ENCODE measurements at places on chromosomes 16 and 17. TPM values are rescaled to one million over a fixed set of nuclear protein-coding genes. Genes with fewer than 3 reads are reported as not detected.

DNA sequence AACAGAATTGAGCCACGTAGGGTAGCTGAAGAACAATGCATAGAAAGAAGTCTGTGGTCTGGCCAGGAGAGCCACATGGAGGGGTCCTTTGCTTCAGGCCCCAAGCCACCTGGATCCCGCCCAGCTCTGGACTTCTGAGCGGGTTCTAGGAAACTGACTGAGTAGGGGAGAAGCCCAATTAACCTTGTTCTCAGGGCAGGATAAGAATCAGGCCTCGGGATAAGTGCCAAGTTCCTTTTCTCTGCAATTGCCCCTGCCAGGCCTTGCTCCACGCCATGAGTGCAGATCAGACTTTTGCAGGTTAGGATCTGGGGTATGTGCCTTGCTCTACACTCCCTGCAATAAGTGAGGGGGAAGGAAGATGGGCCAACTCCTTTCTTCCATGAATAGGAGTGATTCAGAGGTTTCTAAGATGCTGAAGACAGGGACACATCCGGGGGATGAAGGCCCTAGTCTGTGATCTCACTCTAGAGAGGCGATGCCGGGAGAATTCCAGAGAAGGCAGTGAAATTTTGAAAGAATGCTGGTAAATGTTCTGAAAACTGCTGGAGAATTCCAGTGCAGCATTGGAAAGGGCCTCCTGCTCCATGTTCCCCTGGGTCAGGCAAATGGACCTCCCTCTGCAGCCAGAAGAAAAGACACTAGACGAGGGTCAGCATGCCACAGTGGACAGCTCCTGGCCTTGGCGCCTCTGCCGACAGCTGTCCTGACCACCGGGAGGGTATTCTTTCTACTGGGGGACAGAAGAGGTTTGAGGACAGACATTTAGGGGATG, 5.8 kb downstream of the NEUROD2 start:
- no peak for DNase-seq
- no peaks in the 10 kb centered on the region for H3K36me3 ChIP-seq
- no peak overlapping the region for H3K4me3 ChIP-seq
- H3K27ac ChIP-seq = no peak overlapping the region
- peaks cover 15% of the 10 kb centered on the region for H3K4me1 ChIP-seq
- peaks cover 43% of the 10 kb centered on the region for H3K27me3 ChIP-seq

GRCh38 chr16:83305092-83305491, 502.7 kb upstream of the HSBP1 start:
- H3K27ac ChIP-seq = no peak overlapping the region
- no peak overlapping the region for H3K4me3 ChIP-seq
- H3K36me3 ChIP-seq = no peaks in the 10 kb centered on the region
- DNase-seq = no peak

The KRT34 gene
- total RNA-seq = not detected

The PRSS53 gene
- total RNA-seq = 2.5 TPM

- DNase-seq = no peak
- H3K36me3 ChIP-seq = no peaks in the 10 kb centered on the region
- no peak overlapping the region for H3K4me3 ChIP-seq
- no peaks in the 10 kb centered on the region for H3K4me1 ChIP-seq
- no peaks in the 10 kb centered on the region for H3K27me3 ChIP-seq
Observed at GRCh38 chr17:73057196-73057595, 35.3 kb downstream of the SLC39A11 start.

GRCh38 chr17:67481808-67482207, 104.7 kb downstream of the PITPNC1 start:
- H3K27ac ChIP-seq = no peak overlapping the region
- H3K4me1 ChIP-seq = no peaks in the 10 kb centered on the region
- H3K36me3 ChIP-seq = no peaks in the 10 kb centered on the region
- no peak overlapping the region for H3K4me3 ChIP-seq
- DNase-seq = no peak
- H3K27me3 ChIP-seq = no peaks in the 10 kb centered on the region

The TMIGD1 gene
- not detected for total RNA-seq

GRCh38 chr17:75271233-75271954, 363 bp upstream of the MIF4GD start:
- peak; percentile 71 for DNase-seq
- H3K27me3 ChIP-seq = no peaks in the 10 kb centered on the region
- peaks cover 5% of the 10 kb centered on the region for H3K4me1 ChIP-seq
- H3K36me3 ChIP-seq = peaks cover 6% of the 10 kb centered on the region
- H3K4me3 ChIP-seq = peak overlapping the region; percentile 82

All from prostate gland (tissue), 2 donors.